SK-MEL-5 (cell line): ENCODE measurements at places on chromosomes 6 and 20. TPM values are rescaled to one million over a fixed set of nuclear protein-coding genes. Genes with fewer than 3 reads are reported as not detected.

WTAP gene
- total RNA-seq = 59.6 and 59.7 TPM in 2 replicates

LAMA4 gene
- 48.9 and 54.9 TPM in 2 replicates for total RNA-seq

LY6G5B gene
- 0.85 and 0.87 TPM in 2 replicates for total RNA-seq

RNF8 gene
- total RNA-seq = 23.4 and 29.0 TPM in 2 replicates

CST3 gene
- 294 and 300 TPM in 2 replicates for total RNA-seq

TMEM200A gene
- total RNA-seq = 0.16 and 0.21 TPM in 2 replicates
